ENCODE measurements at places on chromosomes 3 and 15.

- DNase-seq = no peak
Observed at GRCh38 chr15:81115054-81115939, 18.8 kb upstream of the CFAP161 start.

GRCh38 chr3:67401921-67402320 is 252.5 kb downstream of the SUCLG2 start:
- no peak for DNase-seq

GRCh38 chr15:31049682-31050615 is 51.6 kb downstream of the TRPM1 start:
- DNase-seq = no peak

GRCh38 chr3:99111235-99111634 is 209.7 kb upstream of the DCBLD2 start:
- DNase-seq = no peak

- peak; percentile 79 for DNase-seq
Observed at GRCh38 chr3:179666436-179667035, 13.7 kb downstream of the USP13 start.

DNA sequence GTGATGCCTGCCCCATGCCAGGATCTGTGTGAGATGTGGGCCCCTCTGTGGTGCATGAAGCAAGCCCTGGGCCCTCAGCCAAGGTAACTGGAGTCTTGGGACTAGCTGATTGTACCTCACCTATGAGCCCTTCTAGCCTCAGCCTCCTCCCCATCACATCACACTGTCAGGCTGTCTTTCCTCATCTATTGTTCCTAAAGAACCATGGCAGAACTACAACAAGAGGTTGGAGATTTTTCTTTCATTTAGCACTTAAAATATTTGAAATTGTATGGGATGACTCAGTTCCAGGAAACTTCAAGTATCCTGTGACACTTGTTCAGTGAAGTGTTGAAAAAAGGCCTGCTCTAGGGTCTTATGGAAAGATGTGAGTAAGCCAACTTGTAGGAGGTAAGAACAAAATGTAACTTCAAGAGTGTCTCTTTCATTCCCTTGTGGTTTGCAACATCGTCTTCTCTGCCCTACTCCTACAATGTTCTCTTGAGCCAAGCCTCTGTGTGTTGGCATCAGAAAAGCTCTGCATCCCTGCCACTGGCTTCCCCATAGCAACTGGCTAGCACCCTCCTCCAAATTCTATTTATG is 58.7 kb upstream of the TIPARP start:
- DNase-seq = no peak

- DNase-seq = no peak
Observed at GRCh38 chr3:166889241-166889640, 490.9 kb downstream of the ZBBX start.

DNA sequence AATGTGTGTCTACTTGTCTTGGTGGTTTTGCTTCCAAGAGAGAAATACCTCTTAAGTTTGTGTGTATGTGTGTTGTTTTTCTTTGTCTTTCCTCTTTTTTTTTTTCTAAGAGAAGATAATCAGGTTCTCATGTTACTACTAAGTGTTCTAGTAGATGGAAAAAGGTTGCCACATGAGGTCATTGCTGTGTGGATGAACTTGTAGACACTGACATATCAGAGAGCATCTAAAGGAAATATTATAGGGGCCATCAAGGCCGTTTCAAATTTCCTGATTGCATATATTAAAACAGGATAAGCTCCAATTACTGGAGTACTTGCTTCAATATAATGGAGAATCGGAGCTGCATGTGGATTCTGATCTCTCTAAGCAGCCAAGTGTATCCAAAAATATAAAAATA is 747.5 kb downstream of the NR2F2 start:
- no peak for DNase-seq

- DNase-seq = no peak
Observed at GRCh38 chr15:35117543-35118265, 32.6 kb upstream of the NANOGP8 start.

GRCh38 chr3:73552700-73553099 is 72.0 kb downstream of the PDZRN3 start:
- DNase-seq = no peak

DNA sequence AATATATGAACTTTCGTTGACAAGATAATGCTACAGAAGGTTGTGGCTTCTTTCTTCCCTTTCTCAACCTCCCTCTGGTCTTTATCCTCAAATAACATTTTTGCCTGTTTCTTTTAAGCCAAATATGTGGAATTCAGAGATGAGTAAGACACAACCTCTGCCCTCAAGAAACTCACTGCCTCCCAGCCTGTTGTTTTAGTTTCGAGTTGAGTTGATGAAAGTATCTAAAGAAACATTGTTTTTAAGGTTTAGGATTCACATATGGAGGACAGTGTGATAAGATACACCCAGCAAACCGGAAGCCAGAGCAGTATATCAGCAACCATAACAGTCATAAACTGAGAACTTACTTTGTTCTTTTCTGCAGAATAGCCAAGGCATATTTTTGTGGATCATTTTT is 218.6 kb downstream of the THSD4 start:
- DNase-seq = no peak

- no peak for DNase-seq
Observed at GRCh38 chr3:161008086-161008485, 97.1 kb downstream of the B3GALNT1 start.

DNA sequence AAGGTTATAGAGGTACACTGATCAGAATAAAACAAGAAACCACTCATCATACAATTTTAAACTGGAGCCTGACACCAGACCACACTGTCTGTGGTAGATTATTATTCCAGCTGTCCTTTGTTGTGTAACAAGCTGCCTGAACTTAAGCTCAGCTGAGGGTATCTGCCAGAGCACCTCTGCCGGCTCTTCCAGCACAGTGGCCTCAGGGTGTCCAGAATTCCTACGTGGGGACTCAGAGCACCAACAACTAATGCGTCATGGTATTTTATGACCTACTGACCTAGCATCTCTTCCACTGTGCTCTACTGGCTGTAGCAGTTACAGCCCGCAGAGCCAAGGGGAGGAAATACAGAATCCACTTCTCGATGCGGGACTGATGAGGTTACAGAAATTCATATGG is 15.6 kb upstream of the RAF1 start:
- DNase-seq = no peak

DNA sequence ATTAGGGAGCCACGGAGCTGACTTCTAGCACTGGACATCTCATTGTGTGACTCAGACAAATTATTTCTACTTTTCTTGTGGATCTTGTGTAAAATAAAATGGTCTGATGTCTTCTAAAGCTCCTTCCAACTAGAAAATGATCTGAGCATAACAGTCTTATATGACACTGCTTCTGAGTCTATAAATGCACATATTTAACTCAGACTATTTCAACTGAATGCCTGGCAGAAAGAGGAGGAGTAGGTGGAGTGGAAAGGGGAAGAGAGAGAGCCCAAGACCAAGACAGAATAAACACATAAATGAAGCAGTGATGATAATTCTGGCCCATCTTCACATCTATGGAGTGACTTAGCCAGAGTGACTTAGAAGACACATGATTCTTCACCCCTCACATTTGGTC is 162.3 kb upstream of the PDZRN3 start:
- no peak for DNase-seq

Measured in ovary (tissue), 10 donors.